ENCODE measurements at places on chromosomes 2 and 18.

- no peak for DNase-seq
These were observed 114.5 kb downstream of the LOXHD1 start for GRCh38 chr18:46542545-46542944.

GRCh38 chr2:212364112-212364985, 174.3 kb downstream of the ERBB4 start:
- no peak for DNase-seq

DNA sequence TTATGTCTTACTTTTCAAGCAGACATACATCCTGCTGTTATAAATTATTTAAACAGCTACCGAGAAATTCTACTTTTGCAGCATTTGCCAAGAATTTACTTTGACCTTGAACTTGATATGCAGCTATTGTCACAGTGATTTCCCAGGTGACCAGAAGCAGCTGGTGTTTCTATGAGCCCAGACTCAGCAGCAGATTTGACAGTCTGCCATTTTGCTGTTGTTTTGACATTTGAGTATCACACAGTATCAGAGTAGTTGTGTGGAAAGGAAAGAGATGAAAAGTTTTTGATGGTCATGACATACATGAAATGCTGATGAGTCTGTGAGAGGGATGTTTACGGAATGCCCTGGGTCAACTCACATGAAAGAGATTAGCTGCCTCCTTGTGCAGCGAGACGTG, 6.6 kb upstream of the CCDC195 start:
- DNase-seq, result no peak

- DNase-seq, result peak; percentile 58
These were observed 99.7 kb downstream of the MEP1B start for GRCh38 chr18:32289483-32290075.

DNA sequence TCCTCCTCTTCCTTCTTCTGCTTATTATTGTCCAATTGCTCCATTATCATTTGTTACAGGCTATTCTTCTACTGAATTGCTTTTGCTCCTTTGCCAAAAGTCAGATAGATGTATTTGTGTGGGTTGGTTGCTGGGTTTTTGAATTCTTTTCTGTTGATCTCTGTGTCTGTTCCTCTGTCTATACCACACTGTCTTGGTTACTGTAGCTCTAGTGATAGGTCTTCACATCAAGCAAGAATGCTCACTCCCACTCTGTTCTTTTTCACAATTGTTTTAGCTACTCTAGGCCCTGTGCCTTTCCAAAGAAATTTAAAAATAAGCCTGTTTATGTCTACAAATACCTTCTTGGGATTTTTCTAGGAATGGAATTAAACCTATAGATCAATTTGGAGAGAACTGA, 217.2 kb downstream of the GALR1 start:
- no peak for DNase-seq
